Stimulated activated CD4-positive, alpha-beta T cell treated with anti-CD3 and anti-CD28 coated beads, Interleukin-4, amount 100 ng/mL, for 1 hour (primary cell): ENCODE measurements at places on chromosomes 1 and 21.

DNA sequence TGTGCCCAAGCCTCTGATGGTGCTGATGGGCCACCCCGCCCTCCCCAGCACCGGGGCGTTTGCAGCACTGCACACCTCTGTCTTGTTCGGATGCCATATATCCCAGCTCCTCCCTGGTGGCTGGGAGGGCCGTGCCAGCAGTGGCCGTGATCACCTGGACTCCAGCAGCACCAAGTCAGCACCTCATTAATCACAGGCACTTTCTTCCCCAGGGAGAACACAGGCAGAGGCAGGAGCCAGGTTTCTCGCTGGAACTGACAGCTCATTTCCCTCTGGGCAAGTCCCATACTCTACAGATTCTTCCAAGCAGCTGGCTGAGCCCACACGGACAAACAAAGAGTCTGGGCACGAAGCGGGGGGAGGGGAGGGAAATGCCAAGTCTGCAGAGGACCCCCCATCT is 141.7 kb upstream of the EDN2 start:
- DNase-seq = no peak

GRCh38 chr1:243680860-243681259 is 169.2 kb downstream of the AKT3 start:
- no peak for DNase-seq

DNA sequence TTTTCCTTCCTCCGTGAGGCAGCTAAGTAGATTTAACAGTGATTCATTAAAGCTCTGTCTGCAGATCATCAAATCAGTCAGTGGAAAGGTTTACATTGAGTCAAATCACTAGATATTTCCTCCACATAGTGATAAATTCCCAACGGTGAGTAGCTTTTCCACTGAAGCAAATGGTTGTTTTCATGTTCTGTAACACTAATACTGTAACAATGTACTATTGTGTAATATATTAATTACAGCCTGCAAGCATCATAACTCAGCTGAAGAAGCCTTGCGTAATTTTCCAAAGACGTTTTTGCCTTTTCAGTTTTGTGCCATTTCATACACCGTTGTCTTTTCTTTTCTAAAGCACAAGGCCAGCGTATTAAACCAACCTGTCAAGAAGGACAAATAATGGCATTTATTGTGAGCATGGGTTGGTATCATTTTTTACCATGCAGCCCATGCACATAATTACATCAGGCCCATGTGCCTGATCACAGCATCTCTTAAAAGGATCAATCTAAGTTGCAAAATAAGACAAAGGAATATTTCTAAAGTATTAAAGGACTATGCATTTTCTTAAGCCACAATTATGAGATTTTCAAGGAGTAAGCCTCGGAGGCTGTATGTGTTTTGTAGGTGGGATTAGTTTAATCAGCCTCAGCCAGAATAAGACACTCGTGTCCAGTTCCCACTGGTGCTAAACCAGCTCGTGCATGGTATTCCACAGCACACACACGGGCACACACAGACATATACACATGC is 16.7 kb upstream of the PDE9A start:
- DNase-seq = no peak

DNA sequence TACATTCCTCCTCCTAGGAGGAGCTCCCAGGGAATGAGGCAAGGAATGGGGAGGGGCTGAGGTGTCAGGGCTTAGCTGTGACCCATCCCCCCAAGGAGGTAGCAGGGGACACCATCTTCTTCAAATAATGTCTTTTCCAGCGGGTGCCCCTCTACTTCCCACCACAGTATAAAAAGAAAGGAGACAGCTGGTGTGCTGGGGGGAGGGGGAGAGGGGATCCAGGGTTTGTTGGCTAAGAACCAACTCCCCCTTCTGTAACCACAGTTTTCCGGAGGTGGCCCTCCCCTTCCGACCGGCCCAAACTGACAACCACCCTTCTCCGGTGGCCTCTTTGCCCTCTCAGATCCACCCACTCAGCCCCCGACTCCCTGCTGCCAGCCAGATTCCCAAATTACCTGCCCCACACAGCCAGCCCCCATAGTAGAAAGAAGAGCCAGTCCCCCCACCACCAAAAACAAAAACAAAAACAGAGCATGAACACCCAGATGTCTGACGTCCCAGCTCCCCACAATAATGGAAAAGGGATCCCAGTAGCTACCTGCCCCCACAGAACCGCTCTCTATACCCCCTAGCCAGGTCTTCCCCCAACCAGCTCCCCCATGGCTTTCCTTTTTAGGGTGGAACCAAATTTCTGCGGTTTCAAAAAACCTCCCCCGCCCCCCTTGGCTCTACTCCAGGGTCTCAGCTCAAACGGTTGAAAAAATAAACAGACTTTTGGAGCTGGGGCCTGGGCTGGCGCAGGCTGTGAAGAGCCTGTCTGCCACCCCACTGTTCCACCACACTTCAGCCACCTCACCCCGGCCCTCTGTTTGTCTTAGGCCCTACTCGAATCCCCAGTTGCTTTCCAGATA is 2.1 kb downstream of the ARHGEF2 start:
- peak; percentile 61 for DNase-seq

DNA sequence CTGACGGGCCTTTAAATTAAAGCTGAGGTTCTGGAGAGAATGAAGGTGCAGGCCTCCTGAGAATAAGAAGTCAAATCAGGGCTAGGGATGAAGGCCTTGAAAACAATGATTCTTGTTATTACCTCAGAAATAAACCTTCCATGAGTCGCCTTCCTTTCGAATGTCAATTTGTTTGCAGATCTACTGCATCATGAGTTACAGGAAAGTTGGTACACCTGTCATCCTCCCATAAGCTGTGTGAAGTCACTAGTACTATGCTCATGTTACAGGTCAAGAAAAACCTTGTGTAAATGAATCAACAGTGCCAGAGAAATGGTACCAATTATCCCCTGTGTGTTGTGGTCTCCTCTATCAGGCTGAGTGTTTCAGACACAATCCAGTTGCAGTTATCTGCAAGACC is 281.2 kb upstream of the PLXNA2 start:
- no peak for DNase-seq

GRCh38 chr1:221851336-221851735 is 109.4 kb upstream of the DUSP10 start:
- DNase-seq = no peak

GRCh38 chr1:202007304-202007703 is 3.1 kb upstream of the ELF3 start:
- no peak for DNase-seq

- DNase-seq = no peak
These were observed 38.7 kb downstream of the CNN3 start for GRCh38 chr1:94888201-94888600.

DNA sequence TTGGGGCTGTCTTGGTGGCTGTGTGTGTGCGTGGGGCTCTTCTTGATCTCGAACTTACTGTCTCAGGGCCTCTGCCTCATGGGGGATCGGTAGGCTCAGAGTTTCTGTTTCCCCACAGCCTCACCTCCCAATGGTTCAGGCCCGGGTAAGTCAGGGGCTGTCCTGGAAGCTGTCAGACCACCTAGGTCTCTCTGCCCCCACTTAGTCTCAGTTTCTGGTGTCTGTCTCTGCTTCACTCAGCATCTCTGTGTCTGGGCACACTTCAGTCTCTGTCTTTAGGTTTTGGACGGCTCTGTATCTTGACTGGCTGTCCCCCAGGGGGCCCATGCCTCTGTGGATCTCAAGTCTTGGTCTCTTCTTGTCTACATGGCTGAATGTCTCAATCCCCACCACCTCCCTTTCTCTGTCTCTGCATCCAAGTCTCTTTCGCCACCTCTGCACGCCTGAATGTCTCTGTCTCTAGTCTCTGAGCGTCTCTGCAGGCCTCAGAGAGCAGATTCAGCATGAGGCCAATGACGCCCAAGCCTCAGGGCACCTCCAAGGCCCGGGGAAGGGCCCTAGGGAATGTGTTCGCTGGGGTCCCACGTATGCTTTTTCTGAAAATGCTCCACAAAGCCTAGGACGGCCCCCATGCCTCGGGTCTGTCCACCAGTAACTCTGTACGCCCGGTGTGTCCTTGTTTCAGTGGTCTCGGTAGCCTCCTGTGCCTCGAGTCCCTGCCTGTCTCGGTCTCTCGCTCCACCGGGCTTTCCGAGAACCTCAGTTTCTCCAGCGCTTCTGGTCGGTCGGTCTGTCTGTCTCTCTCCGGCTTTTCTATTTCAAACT is 818 bp downstream of the FHL3 start:
- no peak for DNase-seq

DNA sequence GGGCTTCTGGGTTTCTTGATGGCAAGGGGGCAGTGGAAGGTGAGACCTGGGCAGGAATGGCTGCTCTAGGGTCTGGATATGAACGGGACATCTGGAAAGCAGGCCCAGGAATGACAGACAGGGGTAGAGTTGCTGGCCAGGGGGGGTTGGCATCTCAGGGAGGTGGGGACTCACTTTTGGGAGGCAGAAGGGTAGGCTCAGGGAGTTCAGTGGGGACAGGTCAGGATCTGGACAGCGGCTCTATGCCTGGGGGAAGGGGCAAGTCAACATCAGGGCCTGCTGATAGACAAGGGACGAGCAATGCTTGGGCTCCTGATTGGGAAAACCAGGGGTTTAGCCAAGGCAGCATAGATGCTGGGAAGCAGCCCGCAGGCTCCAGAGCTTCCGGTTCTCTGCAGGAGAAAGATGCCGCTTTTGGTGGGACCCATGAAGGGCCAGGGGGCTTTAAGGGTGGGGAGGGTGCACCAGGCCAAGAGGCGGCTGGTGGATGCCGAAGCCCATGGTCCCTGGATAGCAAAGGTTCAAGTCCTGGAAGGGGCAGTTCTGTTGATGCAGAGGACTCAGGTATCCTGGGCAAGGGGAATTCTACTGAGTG is 21.9 kb downstream of the IGFN1 start:
- no peak for DNase-seq

GRCh38 chr1:178578541-178578940 is 65.6 kb downstream of the TEX35 start:
- DNase-seq = no peak

GRCh38 chr1:236681219-236681618 is 5.1 kb upstream of the ACTN2 start:
- no peak for DNase-seq

DNA sequence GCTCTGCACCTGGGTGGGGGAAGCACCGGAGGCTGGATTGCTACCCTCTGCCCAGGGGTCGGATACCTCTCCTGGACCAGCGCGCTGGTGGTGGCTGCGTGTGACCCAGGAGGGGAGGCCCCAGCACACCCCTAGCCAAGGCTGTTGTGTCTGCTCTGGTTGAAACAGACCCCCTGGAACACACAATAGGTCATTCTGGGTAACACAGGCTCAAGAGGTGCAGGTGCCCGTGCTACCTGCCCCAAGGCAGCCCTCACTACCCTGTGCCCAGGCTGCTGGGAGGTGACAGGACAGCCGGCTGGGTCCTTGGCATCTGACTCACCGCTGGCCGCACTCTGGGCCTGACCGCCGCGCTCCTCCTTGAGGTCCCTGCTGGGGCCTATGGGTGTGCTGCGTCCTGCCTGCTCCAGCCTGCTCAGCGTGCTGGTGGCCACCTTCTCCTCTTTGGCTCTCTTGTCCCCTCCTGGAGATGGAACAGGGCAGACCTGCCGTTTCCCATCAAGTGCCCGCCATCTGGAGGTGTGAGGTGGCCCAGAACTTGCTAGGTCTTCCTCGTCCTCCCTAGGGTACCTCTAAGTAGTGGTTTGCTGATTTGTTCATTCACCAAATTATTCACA is 30.0 kb downstream of the ZBTB17 start:
- DNase-seq = no peak

- no peak for DNase-seq
These were observed 110.3 kb downstream of the ZNF281 start for GRCh38 chr1:200299571-200299970.

DNA sequence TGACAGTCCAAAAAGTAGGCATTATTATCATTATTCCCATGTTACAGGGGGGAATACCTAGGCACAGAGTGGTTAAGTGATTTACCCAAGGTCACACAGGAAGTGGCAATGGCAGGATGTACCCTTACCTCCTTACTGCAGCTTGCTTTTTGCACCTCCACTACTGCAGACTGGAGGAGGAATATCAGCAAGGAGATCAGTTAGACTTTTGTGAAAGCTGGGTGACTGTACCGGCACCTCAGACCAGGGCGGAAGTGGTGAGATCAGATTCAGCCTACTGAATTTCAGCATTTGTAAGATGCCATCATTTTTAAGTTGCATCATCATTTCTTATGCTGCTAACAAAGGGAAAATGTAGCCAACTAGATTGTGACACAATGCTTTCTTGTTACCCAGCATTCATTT is 4.5 kb downstream of the ADARB1 start:
- DNase-seq = peak; percentile 58

DNA sequence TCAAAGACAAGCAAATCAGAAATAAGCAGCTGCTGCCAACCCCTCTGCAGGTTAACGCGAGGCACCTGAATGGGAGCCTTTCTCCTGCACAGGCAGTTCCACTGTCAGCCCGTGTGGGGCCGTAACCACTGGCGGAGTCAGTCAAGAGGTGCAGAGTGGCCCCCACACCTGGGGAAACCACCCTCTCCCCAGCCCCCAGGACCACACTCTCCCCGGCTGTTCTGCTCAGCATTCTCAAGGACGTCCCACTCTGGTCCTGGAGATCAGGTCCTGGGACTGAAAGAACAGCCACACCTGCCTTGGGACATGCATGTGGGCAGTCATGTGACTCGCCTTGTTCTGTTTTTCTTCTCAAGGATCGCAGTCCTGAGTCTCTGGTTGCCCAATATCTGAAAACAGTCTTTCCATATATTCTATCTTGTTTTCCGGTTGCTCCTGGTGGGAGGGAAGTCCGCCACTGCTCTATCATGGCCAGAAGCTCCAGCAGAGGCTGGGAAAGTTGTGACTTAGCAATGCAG is 252.5 kb downstream of the PTPRU start:
- DNase-seq = no peak

GRCh38 chr1:42743317-42744147 is 3.5 kb upstream of the CLDN19 start:
- no peak for DNase-seq

GRCh38 chr1:213738658-213739057 is 249.1 kb upstream of the PROX1 start:
- DNase-seq = no peak

DNA sequence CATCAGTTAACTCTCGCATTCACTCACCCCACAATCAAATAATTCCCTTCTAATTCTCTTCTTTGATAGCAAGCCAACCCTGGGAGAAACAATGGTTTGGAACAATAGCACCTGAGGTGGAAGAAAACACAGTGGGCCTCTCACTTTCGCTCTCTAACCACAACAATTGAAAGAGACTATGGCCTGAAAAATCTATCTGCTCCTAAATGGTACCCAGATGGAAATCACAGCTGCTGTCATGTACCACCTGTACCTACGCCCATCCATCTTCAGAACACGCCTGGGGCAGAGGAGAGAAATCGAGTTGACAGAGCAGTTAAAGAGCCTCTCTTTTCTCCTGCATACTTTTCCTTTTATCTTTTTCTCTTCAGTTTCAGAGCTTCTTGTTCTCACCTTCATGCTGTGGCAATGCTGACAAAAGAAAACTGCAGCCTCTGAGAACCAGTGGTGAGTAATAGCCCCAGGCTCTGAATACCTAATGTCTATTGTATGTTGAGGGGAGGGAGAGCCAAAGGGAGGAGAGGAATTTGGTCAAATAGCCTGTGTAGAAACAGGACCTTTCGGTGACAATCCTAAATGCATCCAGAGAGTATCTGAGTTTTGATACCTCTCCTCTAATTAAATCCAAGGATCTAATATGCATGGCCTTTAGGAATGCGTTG is 57.7 kb downstream of the ZC3H11B start:
- no peak for DNase-seq
